A549 treated with CpdA at 1 μM for 4 hours (cell line): ENCODE measurements at places on chromosomes 2 and 18. TPM values are rescaled to one million over a fixed set of nuclear protein-coding genes. Genes with fewer than 3 reads are reported as not detected.

PHLPP1 gene
- total RNA-seq, result 4.9 to 6.9 TPM (median 6.4 TPM) in 5 replicates

EMILIN1 gene
- total RNA-seq, result 0.32 to 0.62 TPM (median 0.41 TPM) in 5 replicates

SULT6B1 gene
- not detected in 5 replicates for total RNA-seq

TMEM169 gene
- total RNA-seq, result 0.34 to 0.80 TPM (median 0.52 TPM) in 5 replicates

CIDEA gene
- total RNA-seq, result not detected in 5 replicates

CNGA3 gene
- not detected in 5 replicates for total RNA-seq
